ENCODE measurements at places on chromosomes 6 and 20.
A peak's percentile ranks its signal among the peaks of the same experiment; 100 is the strongest.

- DNase-seq, result no peak
These were observed 4.3 kb downstream of the SDCBP2 start for GRCh38 chr20:1324598-1325172.

GRCh38 chr20:21505161-21505809 is 8.6 kb downstream of the NKX2-2 start:
- DNase-seq, result peak; percentile 78

GRCh38 chr6:24284006-24284405 is 73.9 kb downstream of the DCDC2 start:
- DNase-seq, result no peak

GRCh38 chr6:159789377-159790148 is at the start of gene TCP1:
TSS of gene TCP1 (minus strand) at chr6:159789602. CDS start at chr6:159789468, 134 bp downstream.
- DNase-seq, result peak; percentile 100

DNA sequence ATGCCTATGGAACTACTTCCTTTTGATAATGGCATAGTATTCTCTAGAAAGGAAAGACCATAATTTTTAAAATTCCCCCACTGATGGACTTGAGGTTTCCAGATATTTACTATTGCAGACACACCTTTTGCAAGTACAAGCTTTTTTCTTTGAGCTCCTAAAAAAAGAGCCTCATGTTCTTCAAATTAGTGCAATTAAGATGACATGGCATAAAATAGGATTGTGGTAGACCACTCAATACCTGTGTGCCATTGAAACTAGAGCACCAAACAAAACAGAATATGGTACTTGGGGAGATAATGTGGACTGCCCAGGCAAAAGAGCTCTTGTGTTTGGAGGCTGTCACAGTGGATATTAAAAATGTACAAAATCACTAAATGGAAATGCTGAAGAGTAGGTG is 19.0 kb upstream of the LAMA2 start:
- DNase-seq, result no peak

DNA sequence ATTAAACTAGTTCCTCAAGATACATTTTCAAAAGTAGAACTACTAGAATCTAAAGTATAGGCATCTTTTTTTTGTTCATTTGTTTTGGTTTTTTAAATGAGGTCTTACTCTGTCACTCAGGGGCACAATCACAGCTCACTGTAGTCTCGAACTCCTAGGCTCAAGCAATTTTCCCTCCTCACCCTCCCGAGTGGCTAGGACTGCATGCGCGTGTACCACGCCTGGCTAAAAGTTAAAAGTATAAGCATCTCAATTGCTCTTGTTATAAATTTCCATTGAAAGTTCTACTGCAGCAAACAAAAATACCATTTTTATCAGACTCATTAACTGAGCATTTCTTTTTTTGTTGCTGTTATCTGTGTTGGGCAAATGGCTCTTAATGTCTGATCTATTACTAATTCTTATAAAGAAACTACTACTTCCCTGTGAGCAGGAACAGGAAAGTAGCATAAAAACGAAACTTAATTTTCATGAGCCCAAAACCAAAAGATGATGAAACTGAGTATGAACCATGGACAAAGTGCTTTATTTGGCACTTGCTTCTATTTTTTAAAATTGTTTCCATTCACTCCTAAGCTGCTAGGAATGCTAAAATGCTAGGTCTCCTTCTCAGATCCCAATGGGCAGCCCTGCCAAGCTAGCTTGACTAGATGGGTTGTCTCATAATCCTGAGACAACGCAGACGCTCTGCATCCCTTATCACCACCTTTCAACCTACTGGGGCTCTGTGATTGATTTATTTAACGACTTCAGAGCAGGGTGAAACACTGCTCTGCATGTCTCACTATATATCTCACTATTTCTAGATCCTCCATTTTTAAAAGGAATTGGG is 36.9 kb downstream of the TRPC4AP start:
- no peak for DNase-seq

DNA sequence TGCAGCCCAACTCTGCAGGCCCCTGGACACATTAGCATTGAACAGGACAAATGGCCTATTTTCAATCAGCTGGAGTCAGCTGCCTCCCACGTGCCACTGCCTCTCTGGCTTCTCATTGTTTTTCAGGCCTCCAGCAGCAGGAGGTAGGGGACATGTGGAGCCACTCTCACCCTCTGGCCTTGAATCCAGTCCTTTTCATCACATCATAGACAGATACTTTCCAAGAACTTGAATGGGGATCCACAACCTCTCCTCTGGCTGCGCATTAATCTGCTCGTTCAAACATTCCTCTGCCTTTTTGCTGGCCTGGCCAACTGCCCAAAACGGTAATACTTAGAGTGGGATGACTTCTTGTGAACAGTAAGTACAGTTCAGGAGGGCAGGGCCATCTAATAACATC is 592.3 kb downstream of the PKHD1 start:
- no peak for DNase-seq
